Epithelial cell of proximal tubule (primary cell): ENCODE measurements at places on chromosomes 1 and 21. TPM values are rescaled to one million over a fixed set of nuclear protein-coding genes. Genes with fewer than 3 reads are reported as not detected.

The VWA5B1 gene
- not detected in 2 replicates for total RNA-seq

The RBM11 gene
- total RNA-seq, result 0.23 and 1.0 TPM in 2 replicates

The LCE1F gene
- not detected in 2 replicates for total RNA-seq

The ALX3 gene
- not detected in 2 replicates for total RNA-seq

The PER3 gene
- 2.4 and 2.5 TPM in 2 replicates for total RNA-seq

The MX1 gene
- total RNA-seq, result 15.5 and 25.0 TPM in 2 replicates

The NCAM2 gene
- total RNA-seq, result 0.07 TPM in 1 of 2 replicates, not detected in the other

The ZNF496 gene
- total RNA-seq, result 41.0 and 43.9 TPM in 2 replicates

The DISP3 gene
- total RNA-seq, result 0.22 and 0.29 TPM in 2 replicates

The NFASC gene
- 0.29 TPM in 2 replicates for total RNA-seq
